ENCODE measurements at places on chromosomes 3 and 15.

- no peak for DNase-seq
Observed at GRCh38 chr3:165820671-165821123, 16.5 kb downstream of the BCHE start.

DNA sequence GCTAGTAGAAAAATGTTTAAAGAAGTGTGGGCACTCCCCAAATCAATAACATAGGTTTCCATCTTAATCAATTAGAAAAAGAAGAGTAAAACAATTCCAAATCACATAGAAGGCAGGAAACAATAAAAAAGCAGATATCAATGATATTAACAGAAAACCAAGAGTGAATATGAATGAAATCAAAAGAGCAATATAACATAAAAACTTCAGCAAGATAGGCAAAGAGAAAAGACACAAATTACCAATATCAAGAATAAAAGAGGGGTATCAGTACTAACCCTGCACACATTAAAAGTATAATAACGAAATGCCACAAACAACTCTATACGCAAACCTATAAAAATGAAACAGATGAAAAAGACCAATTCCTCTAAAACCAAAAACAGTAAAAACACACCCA lies 19.6 kb downstream of the DMXL2 start:
- DNase-seq = no peak

GRCh38 chr15:42182328-42182886 lies 25.7 kb downstream of the VPS39 start:
- DNase-seq = no peak

DNA sequence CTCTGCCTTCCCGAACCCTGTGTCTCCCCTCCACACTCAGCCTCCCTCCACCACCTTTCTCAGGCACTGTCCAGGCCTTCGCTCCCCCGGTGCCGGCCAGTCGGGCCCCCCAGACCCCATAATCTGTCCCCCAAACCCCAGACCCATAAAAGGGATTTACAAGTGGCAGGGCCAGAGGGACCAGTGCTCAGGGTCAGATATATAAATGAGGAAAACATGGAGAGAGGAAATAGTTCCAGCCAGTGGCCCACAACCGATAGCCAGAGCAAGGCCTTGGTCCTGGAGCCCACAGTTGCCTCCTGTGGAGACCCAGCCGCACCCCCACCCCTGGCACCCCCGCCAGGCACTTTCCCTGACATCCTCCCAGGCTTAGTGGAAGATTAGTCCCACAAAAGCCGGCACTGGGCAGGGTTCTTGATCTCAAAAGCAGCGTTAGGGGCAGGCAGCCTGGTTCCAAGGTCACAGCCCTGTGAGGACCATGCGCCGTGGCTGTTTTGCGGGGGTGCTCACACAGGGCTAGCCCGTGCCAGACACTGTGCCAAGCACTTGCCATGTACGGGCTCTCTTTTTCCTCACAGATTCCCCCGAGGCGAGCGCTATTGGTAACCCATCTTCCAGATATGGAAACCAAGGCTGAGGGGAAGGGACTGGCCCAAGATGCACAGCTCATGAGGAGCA lies 1.1 kb upstream of the PLXND1 start:
- DNase-seq = no peak

DNA sequence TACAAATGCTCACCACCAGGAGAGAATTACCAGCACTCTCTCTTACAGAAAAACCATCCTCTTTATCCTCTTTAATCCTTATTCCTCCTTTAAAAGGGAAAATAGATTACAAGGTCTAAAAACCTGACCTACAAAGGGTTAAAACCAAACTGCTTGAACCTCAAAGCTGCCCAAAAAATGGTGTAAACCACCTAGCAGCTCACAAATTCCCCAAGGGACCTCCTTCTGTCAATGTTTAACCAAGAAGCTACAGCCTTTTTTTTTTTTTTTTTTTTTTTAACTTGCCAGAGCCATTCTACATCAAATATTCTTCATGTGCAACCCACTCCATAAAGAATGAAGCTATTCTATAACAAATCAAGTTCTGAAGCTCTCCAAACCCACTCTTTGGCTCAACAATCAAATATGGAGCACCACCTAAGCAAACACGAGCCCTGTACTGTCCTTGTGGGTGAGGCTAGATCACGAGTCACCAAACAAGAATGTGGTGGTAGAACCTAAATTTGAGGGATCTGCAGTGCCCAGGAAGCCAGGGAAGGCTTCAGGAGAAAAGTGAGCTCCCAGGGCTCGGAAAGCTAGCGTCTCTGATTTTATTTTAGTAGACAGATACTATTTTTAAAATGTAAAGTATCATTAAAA lies 20.1 kb downstream of the OSBPL10 start:
- DNase-seq = no peak

- DNase-seq = no peak
Observed at GRCh38 chr3:154029926-154030325, 91.3 kb upstream of the ARHGEF26 start.

GRCh38 chr3:127784283-127784682 lies 38.0 kb downstream of the MGLL start:
- DNase-seq = no peak

- DNase-seq = no peak
Observed at GRCh38 chr15:64865998-64866520, 24.3 kb downstream of the PLEKHO2 start.

DNA sequence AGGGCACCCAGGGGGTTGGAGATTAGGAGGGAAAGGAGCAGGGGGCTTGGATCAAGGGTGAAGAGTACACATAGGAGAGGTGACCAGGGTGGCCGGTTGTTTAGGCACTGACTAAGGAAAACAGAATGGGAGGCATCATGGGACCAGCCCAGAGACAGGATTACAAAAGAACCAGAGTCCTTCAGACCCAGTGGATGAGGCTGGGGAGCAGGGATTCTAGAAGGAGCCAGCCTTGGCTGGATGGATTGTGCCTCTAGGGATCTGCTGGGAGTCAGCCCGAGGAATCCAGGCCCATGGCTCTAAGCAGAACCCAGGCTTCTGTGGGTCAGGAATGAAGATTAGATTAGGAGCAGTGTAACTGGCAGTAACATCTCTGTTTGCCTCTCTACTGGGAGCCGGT lies 98.6 kb downstream of the ARNT2 start:
- DNase-seq = no peak

DNA sequence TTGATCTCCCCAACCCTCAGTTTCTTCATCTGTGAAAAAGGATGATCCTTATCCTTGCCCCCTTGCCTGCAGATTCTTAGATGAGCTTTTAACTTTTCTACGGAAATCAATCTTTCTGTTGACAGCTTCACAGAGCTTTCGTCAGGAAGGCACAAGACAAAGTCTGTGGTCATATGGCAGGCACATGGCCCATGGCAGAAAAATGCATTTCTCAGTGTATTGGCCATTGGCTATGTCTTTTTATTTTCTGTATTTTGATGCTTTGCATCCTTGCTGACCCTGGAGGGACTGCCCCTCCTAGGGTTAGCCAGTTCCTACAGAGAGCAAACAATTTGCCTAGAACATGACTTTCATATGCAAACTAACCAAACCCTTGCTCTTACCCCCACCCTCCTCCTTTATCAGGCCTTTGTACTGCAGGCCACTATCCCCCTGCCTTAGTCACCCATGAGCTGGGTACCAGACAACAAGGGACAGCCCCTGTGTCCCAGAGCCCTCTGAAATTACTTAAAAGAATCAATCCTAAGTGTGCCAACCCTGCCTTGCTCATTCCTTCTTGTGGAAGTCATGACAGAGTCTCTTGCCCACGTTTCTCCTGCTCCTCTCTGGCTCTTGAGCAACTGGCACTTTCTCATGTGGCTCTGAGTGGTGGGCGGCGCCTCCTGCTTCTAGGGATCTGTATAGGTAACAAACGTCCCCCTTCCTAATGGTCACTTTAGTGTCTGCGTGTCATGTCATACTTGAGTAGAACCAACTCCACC lies 24.1 kb upstream of the NOX5 start:
- no peak for DNase-seq

GRCh38 chr3:22939349-22939748 lies 263.8 kb upstream of the UBE2E2 start:
- no peak for DNase-seq

DNA sequence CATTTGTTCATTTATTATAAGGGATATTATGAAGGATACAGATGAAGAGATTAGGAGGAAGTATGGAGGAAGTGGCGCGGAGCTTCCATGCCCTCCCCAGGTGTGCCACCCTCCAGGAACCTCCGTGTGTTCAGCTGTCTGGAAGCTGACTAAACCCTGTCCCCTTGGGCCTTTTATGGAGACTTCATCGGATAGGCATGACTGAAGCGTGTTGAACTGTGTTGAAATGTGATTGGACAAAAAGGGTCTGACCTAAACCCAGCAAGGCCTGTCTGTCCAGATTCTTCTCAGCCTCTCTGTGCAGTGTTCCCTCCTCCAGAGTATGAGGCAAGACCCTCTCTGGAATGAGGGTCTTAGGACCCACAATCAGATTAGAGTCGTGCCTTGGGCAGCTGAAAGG lies 31.7 kb downstream of the HACD3 start:
- DNase-seq = no peak

DNA sequence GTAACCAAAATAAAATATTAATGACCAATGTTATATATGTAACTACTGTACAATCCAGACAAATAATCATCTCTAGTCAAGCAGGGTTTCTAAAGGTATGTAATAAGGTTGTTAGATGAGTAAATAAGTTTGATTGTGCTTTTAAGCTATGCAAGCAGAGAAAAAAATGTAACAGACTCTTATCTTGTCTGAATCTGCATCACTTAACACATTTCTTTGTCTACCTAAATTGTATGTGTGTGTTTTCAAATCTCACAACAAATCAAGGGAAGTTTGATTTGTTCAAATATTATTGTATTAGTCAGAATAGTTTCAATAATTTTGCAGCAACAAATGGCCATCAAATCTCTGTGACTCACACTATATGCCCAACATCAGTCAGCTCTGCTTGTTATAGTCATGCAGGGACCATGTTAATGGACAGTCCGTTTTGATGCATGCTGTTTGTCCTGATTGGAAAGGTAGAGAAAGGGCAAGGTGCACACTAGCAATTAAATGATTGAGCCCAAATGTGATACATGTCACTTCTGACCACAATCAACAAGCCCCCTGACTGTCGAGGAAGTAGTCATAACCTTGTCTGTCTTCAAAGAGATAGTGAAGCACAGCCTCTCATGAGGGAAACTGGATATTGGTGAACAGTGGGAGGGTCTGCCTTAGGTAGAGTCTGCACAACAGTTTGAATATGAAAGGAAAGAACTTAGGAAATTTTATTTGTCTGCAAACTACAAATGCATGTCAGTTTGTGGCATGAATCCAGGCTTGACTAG lies 349.4 kb upstream of the SATB1 start:
- DNase-seq = no peak

DNA sequence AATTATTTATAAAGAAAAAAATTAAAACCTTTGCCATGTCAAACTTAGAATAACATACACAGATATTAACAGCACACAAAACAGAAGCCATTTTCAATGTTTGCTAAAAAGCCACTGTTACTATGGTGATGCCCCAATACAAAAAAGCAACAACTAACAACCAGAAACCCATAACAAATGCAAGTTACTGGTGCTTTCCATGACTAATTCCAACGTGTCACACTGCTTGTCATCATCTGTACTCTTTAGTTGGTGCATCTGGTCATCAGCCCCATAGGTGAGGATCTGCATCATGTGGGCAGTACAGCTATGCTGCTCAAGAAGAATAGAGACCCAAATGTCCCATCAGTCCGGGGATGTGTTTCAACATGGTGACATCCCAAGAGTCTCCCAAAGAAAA lies 52.8 kb downstream of the ATP8B4 start:
- DNase-seq = no peak

GRCh38 chr3:52742418-52743041 lies 28.2 kb downstream of the NEK4 start:
- DNase-seq = no peak

GRCh38 chr3:177594096-177594495 lies 396.8 kb upstream of the TBL1XR1 start:
- no peak for DNase-seq

GRCh38 chr3:151990696-151991376 lies 117.4 kb downstream of the SUCNR1 start:
- no peak for DNase-seq

- DNase-seq = peak; percentile 65
Observed at GRCh38 chr3:66276705-66277274, 56.0 kb downstream of the SLC25A26 start.

GRCh38 chr15:47857776-47858167 lies 140.5 kb downstream of the SEMA6D start:
- DNase-seq = no peak

- no peak for DNase-seq
Observed at GRCh38 chr3:195522254-195523023, 20.7 kb downstream of the PPP1R2 start.

- DNase-seq = no peak
Observed at GRCh38 chr3:16498130-16498890, 15.2 kb downstream of the RFTN1 start.

DNA sequence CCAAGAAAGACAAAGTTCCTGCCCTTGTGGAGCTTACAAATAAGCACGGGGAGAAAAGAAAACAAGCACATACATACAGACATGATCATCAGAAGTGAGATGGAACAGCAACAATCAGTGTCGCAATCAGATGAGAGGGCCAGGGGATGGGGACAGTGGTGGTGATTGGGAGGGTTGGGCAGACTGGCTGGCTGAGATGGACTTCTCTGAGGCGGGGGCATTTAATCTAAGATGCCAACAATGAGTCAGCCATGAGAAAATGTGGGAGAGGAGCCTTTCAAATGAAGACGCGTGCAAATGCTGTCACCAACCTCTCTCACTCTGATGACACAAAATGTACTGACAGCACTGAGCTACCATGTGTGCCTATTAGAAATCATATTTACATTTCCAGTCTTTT lies 81.4 kb downstream of the NCEH1 start:
- DNase-seq = no peak

GRCh38 chr15:67253549-67254237 lies 768 bp downstream of the AAGAB start:
- no peak for DNase-seq

- DNase-seq = no peak
Observed at GRCh38 chr3:129461022-129461421, 21.0 kb downstream of the IFT122 start.

DNA sequence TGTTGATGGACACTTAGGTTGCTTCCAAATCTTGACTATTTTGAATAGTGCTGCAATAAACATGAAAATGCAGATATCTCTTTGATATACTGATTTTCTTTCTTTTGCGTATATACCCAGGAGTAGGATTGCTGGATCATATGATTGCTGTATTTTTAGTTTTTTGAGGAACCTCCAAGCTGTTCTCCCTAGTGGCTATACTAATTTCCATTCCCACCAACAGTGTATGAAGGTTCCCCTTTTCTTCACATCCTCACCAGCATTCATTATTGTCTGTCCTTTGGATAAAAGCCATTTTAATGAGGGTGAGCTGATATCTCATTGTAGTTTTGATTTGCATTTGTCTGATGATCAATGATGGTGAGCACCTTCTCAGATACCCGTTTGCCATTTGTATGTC lies 12.5 kb downstream of the PATL2 start:
- no peak for DNase-seq

All from activated CD8-positive, alpha-beta memory T cell treated with anti-CD3 and anti-CD28 coated beads for 24 hours (primary cell).